ENCODE measurements at places on chromosomes 12 and 14.

DNA sequence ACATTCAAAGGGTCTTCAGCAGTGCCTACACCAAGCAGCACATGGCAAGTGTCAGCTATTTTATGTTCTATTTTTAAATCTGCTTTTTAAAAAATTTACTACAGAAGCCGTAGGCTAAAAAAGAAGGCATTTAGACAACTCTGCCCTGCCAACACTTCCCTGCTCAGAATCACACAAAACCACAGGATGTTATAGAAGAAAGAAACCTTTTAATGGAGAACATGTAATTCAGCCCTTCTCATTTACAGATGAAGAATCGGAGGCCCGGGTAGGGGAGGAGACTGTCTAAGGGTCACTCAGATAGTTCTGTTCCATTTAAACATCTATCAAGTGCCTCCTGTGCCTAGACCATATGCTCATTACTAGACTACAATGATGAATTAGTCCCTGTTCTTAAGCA, 171.8 kb upstream of the NTF3 start:
- DNase-seq: no peak

DNA sequence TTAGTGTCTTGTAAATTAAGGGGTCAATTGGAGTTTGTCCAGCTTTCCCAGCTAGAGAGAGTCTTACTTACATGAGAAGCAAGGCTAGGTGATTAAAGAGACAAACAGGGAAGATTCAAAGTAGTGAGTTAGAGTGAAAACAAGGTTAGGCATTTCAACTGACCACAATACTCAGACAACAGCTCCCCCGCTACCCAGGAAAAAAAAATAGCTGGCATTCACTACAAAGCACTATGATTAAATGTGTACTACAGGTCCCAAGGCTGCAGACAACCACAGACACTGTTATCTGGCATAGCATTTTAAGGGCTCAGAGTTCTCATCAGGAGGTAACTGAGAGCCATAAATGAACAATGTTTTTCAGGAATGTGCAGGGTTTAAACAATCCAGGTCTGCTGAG, 680.9 kb downstream of the TMEM121 start:
- no peak for DNase-seq

DNA sequence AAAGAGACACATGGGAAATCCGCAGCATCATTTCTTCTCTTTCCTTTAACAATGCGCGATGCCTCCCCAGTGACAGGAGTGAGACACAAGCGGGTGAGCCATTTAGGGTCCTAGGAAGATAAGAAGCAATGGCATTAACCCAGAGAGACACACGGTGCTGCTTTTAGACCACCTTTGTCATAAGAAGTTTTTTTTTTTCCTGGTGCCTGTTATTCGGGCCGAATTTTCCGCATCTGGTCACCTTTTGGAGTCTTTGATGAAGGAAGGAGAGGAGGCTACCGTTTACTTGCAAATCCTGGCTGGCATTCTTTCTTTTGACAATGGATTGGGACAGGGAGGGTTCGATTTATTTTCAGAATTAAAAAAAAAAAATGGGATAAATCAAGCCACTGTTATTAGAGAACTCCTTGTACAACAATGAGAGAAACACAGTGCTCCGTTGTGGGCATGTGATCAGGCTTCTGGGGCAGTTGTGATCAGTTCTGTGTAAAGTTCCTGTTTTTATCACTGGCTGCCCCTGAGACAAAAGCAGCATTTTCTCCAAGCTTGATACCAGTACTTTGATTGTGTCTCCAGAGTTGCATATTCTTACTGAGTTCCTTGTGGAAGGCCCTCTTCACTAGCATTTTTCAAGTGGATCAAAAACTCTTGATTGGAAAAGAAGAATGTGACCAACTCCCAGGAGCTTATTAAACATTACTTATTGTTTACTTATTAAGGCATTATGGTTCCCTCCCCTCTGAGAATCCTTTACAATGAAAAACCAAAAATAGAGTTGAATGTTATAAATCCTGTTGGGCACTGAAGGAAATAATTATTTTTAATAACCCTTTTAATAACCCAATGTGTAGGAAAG, 1.1 kb downstream of the DIP2B start:
- no peak for DNase-seq

- DNase-seq: no peak
Observed at GRCh38 chr14:90281756-90282155, 25.4 kb downstream of the PSMC1 start.

GRCh38 chr14:59245809-59246295, 57.4 kb downstream of the DAAM1 start:
- no peak for DNase-seq

DNA sequence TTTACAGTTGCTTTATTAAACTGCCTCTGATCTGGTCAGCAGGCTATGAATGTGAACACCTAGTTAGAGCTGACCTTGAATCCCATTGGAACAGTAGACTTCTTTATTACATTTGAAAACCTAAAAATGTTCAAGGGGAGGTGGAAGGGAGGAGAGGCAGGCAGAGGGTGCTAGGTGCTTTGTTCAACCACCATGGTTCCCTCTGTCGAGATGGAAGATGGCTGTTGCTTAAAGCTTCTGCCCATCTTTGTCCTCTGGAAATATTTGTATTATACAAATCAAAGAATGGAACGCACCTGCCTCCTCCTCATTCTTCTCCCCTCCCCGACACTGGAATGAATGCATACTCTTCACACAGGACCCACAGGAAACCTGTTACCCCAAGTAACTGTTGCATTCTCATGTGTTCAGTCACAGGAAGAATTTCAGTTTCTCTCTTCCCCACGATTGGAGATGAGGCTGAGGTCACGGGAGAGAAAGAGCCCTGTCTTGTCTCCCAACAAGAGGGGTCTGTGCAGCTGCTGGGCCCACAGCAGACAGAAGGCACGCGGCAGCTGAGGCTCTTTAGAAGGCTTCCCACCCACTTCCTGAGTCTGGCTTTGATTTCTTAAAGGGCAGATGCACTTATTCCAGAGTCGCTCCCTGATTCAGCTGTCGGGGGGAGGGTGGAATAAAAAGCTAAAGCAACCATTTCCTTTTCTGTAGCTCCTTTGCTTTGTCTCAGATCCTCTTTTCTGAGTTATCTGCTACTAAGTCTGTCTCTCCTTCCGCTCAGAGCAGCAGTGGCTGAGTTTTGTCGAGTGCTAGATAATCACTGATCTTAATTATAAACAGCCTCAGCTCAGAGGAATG, 217.9 kb upstream of the BTG1 start:
- DNase-seq: peak; percentile 52

DNA sequence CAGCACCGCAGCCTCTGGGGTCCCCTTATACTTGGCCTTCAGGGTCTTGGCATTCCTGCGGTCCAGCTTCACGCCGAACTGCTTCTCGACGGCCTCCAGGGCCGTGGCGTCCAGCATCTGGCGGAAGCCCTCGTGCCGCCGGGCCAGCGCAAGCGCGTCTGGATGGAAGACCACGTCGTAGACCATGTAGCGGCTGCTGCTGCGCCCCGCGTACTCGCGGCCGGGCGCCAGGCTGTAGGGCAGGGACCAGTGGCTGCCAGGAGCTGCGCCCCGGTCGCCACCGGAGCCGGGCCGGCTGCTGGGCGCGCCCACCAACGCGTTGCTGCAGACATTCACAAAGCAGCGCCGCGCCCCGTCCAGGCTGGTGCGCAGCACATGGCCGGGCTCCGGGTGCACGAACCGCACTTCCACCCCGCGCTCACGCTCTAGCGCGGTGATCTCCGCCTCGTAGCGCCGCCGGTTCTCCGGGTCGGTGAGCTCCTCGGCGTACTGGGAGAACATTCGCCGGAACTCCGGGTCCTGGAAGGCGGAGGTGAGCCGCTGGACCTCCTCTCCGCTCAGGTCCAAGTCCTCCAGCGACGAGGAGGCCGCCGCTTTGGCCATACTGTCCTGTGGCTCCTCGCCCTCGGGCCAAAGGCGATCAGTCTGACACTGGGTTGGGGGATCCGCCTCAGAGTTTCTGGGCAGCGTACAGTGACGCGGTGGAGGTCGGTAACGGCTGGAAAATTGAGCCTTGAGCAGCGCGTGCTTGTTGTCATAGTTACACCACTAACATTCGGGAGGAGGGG, at the start of gene DNAAF2:
Gene DNAAF2, minus strand, starts transcription at position 698 of the 788 bp plus-strand sequence. Its CDS starts 95 bp downstream, at position 603.
- DNase-seq: peak; percentile 73

- DNase-seq: no peak
Observed at GRCh38 chr12:39490500-39491282, 47.8 kb upstream of the KIF21A start.

DNA sequence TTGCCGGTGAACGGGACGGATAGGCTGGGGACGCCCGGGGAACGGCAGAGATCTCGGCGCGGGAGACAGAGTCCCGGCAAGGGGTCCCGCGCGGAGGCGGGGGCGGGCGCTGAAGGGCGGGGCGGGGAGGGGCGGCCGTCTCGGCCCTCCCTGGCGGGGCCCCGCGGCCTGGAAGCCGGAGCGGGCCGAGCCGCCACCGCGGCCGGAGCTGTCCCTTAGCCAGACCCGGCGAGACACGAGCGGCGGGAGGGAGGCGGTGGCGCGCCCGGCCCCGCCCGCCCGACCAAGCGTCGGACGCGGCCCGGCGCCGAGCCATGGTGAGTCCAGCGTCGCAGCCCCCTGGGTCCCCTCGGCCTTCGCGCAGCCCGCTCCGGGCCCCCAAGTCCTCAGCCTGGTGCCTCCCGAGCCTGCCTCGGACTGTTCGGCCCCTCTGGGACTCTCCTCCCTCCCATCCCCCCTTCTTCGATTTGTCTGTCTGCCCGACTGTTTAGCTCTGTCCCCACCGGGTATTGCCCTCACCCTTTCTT, at the start of gene ARHGEF40:
Gene ARHGEF40, plus strand, starts transcription at position 222 of the 527 bp plus-strand sequence. Its CDS starts 93 bp downstream, at position 315.
- DNase-seq: no peak

- no peak for DNase-seq
Observed at GRCh38 chr14:35068238-35069012, 22.4 kb downstream of the FAM177A1 start.

GRCh38 chr14:24941719-24942118, 108.2 kb downstream of the STXBP6 start:
- no peak for DNase-seq

GRCh38 chr12:45668641-45669040, 60.9 kb upstream of the ARID2 start:
- no peak for DNase-seq

DNA sequence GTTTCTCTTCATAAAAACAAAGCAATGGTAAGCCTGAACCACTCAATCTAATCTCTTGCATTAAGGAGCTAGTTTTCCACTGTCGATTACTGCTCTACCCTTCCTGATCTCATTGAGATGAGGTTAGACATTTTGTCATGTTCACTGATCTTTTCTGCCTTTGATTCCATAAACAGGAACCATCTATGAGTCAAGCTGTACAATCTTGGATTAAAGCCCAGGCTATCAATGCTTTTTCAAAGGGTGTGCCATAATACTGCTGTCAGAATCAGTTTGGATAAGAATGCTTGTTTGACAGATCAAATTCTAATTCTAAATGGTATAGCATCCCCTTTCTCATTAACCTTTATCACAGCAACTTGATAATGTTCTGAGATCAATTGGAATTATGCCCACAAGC, 16.1 kb downstream of the GRIP1 start:
- DNase-seq: no peak

- DNase-seq: peak; percentile 70
Observed at GRCh38 chr12:123767613-123768012, 5.5 kb downstream of the DNAH10 start.

GRCh38 chr12:50580436-50580835, 75.7 kb downstream of the DIP2B start:
- DNase-seq: no peak

- no peak for DNase-seq
Observed at GRCh38 chr12:33834672-33835071, 187.6 kb upstream of the ALG10 start.

GRCh38 chr14:56099081-56099797, 19.0 kb upstream of the PELI2 start:
- DNase-seq: no peak

- no peak for DNase-seq
Observed at GRCh38 chr12:123401753-123402683, 18.1 kb downstream of the KMT5A start.

DNA sequence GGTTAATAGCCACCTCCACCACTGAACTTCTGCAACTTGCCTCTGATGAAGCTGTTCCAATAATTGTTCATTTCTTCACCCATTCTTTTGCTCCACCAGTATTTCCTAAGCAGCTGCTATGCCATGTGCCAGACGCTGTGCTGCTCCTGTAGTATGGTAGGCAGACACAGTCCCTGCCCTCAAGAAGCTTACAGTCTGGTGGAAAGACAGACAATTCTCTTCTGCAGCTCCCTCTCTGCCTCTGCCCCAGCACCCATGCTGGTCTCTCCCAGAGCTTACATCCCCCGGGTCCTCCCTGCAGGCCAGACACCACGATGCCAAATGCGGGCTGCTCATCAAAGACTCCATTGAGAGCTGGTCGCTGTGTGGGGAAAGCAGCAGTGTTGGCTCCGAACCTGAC, 111.6 kb upstream of the ESRRB start:
- no peak for DNase-seq

DNA sequence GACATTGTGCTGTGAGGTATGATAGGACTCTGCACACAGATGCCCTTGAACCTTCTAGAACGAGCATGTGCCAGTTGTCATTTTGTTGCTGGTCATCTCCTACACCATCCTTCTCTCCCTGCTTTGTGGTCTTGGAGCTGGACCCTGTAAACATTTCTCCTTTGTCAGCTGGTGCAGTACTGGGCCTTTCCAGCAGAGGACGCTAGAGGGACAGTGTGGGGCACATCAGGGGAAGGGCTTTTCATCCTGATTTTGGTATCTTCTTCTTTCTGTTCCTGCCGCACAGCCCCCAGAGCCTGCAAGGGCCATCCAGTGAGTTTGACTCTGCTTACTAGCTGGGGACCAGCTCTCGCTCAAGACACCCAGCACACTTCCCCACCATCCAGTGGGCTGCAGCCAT, 484.6 kb downstream of the AACS start:
- no peak for DNase-seq

GRCh38 chr12:79206871-79207270, 342.3 kb downstream of the SYT1 start:
- no peak for DNase-seq

- peak; percentile 42 for DNase-seq
Observed at GRCh38 chr14:67583711-67584644, 16.1 kb downstream of the PIGH start.

- no peak for DNase-seq
Observed at GRCh38 chr14:69315301-69315700, 55.3 kb downstream of the GALNT16 start.

GRCh38 chr14:75289840-75290388, 11.3 kb downstream of the FOS start:
- no peak for DNase-seq

DNA sequence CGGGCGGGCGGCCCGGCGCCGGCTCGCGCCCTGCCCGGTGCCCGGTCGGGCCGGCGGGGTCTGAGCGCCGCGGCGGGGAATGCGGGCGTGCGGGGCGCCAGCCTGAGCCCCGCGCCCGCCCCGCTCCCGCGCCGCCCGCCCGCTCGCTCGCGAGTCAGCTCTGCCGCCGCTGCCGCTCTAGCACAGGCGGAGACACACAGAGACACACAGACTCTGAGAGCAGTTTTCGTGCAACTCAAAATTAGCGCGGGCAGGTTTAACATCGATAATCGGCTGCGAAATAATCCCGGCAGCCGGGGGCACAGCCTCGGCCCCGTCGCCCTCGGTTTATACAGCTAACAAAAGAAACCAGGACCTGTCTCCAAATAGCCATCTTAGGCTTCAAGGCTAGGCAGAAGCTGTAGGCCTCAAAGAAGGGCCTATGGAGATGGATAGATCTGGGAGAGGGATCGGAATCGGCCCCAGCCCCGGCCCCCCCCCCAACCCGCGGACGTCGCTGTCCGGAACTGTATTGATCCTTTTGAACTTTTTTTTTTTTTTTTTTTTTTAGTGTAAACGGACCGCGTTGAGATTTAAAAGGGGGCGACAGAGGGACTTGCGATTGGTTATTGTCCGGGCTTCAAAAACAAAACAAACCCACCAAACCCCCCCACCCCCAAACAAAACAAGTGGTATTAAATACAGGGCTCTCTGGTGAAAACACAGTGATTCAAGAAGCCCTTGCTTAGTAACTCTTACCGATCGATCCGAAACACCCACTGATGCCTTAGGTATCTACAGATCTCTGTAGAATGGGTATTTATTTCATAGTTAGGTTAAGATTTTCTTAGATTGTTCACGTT, 1.1 kb downstream of the ARID2 start:
- peak; percentile 76 for DNase-seq

Measured in activated CD8-positive, alpha-beta T cell treated with anti-CD3 and anti-CD28 coated beads, Interleukin-2, amount 10 ng/mL, durations not matched to agents 7 days and 5 days (primary cell).